Globus pallidus (tissue), 1 donor: ENCODE measurements at places on chromosomes 2 and 18.
A peak's percentile ranks its signal among the peaks of the same experiment; 100 is the strongest.

- DNase-seq = no peak
These were observed 144.0 kb upstream of the IL1R2 start for GRCh38 chr2:101847661-101848339.

DNA sequence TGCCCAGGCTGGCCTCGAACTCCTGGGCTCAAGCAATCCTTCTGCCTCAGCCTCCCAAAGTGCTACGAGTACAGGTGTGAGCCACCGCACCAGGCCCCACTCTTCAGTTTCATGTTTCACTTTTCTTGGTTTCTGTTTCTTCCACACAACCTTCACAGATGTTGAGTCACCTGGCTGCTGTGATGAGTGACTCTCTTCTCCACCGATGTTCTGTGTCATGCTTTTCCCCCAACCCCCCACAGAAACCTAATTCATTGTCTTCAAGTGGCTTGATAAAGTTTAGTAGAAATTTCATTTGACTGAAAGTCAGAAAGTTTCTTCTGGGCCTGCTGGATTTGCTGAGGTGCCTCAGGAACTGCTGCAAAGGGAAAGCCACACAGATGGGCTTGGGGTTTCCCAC lies 78.5 kb downstream of the SPHKAP start:
- no peak for DNase-seq

DNA sequence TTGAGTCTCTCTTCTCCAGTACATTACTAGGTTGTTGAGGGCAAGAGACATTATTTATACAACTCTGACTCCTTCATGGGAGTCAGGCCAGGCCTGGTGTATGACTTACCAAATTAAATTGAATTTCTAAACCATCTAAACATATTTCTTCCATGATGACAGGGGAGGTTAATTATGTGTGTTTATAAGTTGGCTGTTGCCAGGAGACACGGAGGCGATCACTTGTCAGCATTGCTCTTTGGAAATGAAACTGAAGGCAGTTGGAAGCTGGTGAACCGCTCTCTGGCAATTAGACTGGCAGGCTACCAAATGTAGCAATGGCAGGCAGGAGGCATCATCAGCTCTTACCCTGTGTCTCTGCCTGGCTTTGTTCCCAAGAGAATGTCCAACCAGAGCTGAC lies 241.4 kb downstream of the KCNS3 start:
- DNase-seq = no peak

- DNase-seq = peak; percentile 27
These were observed 7.9 kb downstream of the SERPINB12 start for GRCh38 chr18:63550068-63550467.

GRCh38 chr18:28120828-28121515 lies 56.0 kb downstream of the CDH2 start:
- DNase-seq = no peak

DNA sequence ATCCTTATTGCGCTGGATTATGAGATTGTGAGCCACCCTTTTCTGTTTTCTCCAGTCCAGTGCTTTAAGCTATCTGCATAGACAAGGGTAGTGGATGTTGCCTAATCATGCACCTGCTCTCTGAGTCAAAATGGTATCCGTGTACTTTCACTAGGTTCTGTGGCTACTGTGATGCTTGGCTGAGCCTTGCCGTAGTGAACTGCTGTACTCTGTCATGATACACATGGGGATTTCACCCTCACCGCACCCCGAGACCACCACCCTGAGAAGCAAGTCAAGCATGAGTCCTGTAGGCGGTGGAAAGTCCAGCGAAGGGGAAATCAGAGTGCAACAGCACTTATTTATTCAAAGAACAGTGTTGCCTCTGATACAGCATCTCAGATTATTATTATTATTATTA lies 55.0 kb downstream of the ARHGAP25 start:
- DNase-seq = no peak

- DNase-seq = no peak
These were observed 57.0 kb upstream of the NOL4 start for GRCh38 chr18:34281722-34282121.

DNA sequence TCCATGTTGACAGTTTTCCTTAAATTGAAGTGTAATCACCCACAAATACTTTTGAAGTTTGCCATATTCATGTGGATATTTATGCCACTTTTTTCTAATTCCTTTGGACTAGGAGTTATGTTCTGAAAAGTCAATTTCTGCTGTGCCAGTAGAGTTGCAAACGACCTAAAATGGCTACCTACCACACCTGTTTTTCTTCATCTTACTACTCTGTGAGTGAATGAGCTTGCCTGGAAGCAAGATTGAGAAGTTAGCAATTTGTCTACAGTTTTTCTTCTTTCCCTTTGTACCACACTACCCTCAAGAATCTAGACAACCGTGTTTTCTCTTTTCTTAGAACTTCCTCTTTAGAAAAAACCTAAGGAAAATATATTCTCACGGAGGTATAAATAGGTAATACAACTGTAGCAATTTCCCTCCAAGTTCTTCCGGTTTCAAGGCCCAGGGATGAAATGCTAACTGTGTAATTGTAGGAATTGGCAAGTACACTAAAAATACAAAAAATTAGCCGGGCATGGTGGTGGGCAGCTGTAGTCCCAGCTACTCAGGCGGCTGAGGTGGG lies 7.3 kb upstream of the SLC39A10 start:
- no peak for DNase-seq

DNA sequence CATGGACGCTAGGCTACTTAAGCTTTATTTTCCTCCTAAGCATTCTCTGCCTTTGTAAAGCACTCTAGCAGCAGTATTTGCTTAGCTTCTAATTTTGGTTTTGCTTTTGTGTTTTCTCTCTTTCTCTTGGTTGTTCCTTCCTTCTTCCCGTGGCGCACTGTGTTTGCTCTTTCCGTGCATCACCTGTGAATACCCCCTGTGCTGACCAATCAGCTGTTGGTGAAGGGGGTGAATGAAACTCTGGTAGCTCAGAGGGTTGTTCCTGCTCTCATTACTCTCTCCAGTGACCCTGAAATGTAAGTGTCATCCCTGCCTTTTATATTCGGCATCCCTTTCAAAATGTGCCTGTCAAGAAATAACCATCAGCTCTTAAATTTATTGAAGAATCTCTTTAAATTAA lies 45.5 kb upstream of the TNFRSF11A start:
- DNase-seq = no peak

DNA sequence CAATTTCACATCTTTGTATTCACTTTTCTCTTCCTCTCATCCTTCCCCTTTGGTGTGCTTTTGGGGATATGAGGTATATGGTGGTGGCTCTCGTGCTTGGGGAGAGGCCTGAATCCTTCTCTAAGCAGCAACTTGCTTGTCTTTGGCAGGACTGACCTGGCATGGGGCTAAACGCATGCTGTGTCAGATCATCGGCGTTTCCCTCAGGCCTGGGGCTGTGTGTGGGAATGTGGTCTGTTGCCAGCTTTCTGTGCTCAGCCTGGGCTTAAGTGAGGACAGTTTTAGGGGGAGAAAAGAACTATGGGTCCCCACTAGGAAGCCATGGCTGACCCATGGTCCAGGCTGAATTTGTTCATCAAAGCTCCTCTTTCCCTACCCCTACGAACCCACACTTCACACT lies 60.7 kb downstream of the TET3 start:
- DNase-seq = no peak

GRCh38 chr2:223415071-223415470 lies 187.1 kb downstream of the SCG2 start:
- DNase-seq = no peak

DNA sequence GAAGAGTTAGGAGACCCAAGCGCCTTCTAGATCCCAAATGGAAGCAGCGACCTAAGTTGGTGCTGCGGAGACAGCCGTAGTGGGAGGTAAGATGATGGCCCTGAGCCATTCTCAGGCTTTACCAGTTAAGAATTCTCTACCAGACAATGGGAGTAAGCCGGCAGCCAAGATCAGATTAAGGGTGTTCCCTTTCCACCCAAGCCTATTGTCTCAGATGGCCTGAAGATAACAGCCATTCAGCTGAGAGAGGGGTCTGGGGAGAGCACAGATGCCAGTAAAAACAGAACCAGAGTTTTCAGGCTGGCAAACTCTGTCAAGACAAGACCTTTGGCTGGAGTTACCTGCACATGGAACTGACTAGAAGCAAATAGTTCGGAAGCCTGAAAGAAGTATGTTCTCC lies 191.7 kb upstream of the HAAO start:
- DNase-seq = no peak

GRCh38 chr2:185757356-185757755 lies 18.8 kb downstream of the FSIP2 start:
- DNase-seq = no peak

GRCh38 chr2:5690718-5691220 lies 1.4 kb upstream of the SOX11 start:
- DNase-seq = no peak

DNA sequence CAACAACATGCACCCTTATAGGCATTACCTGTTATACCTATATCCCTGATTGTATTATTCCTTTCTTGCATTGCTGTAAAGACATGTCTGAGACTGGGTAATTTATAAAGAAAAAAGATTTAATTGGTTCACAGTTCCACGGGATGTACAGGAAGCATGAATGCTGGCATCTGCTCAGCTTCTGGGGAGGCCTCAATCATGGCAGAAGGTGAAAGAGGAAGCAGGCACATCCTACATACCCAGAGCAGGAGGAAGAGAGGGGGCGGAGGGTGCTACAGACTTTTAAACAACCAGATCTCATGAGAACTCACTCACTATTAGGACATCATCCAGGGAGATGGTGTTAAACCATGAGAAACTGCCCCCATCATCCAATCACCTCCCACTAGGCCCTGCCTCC lies 191.7 kb upstream of the SPHKAP start:
- no peak for DNase-seq

GRCh38 chr2:181459621-181460021 lies 2.4 kb downstream of the ITGA4 start:
- no peak for DNase-seq

DNA sequence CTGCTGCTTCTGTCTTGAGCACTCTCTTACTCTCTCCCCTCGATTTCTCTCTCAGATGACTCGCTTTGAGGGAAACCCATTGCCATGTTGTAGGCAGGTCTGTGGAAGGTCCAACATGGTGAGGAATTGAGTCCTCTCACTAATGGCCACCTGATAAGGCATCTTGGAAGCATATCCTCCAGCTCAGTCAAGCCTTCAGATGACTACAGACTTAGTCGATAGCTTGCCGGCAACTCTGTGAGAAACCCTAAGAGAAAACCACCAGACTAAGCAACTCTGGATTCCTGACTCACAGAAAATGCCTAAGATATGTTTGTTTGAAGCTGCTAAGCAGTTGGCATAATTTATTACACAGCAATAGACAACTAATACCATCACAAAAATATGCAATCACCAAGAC lies 51.2 kb downstream of the WDR75 start:
- no peak for DNase-seq

- no peak for DNase-seq
These were observed 1199.7 kb downstream of the CNTNAP5 start for GRCh38 chr2:125224830-125225229.

- DNase-seq = peak; percentile 68
These were observed 129.3 kb upstream of the STON1 start for GRCh38 chr2:48400553-48401164.

GRCh38 chr2:28991460-28991859 lies 10.4 kb downstream of the TOGARAM2 start:
- no peak for DNase-seq

DNA sequence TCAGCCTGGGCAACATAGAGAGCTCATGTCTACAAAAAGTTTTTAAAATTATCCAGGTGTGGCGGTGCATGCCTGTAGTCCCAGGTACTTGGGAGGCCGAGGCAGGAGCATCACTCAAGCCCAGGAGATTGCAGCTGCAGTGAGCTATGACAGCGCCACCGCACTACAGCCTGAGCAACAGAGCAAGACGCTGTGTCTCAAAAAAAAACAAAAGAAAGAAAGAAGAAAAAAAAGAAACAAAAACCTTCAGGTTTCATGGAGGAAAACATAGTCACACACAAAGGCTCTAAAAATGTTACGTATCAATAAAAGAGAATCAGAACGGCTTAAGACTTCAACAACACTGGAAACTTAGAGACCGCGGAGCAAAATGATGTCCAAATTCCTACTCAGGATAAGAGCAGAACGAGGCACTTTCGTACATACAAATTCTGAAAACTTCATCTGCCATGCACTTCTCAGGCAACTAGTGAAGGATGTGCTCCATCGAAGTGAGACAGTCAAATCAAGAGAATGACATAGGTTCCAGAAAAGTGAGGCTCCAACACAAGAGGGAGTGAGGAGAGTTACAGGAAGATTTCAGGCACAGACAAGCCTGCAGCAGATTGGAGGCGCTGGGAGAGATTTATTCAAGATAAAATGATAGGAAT lies 4.4 kb downstream of the HDLBP start:
- no peak for DNase-seq

GRCh38 chr2:2879781-2880180 lies 497.8 kb downstream of the EIPR1 start:
- DNase-seq = no peak
